ENCODE measurements at places on chromosomes 3 and 15.

- DNase-seq: no peak
Measured at GRCh38 chr3:124697302-124697701, 33.0 kb upstream of the UMPS start.

DNA sequence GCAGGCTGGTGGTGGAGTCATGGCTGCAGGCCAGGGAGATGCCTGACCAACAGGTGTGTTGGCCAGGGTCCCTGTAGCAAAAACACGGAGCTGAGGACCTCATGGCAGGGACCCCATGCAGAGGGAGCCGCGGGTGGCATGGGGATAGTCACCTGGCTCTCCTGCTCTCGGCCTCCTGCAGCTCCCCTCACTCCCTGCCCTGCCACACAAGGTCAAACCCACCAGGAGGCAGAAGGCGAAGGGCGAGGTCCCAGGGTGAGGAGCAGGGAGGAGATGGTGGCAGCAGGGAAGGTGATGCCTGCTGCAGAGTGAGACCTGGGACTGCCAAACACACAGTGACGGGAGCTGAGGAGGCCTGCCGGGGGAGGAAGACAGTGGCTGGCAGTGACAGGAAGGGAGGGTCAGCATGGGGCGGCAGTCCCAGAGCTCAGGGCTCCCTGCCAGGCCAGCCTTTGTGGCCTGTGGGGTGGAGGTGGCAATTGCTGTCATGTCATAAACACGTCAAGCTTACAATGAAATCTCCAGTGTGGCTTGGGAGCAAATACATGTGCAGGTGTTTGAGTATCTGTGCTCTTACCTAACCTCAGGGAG, 144.3 kb downstream of the TJP1 start:
- no peak for DNase-seq

DNA sequence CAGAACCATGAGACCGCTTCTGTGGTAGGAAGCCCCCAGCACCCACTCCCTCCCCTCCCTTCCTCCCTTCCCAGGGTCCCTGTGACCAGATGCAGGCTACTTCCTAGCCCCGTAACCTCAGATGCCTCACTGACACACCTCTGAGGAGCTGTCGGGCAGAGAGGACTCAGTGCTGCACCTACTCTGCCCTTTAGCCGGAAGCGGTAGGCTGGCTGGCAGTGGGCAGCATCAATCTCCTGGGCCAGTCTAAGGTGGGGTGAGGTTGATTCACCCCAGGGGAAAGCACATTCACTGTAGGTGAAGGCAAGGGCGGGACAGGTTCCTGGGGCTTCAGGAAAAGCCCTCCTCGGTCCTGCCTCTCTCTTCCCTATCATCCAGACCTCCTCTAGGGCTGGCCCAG, 19.1 kb downstream of the CSRNP1 start:
- no peak for DNase-seq

GRCh38 chr3:119019767-119020518, 14.7 kb downstream of the IGSF11 start:
- DNase-seq: no peak

DNA sequence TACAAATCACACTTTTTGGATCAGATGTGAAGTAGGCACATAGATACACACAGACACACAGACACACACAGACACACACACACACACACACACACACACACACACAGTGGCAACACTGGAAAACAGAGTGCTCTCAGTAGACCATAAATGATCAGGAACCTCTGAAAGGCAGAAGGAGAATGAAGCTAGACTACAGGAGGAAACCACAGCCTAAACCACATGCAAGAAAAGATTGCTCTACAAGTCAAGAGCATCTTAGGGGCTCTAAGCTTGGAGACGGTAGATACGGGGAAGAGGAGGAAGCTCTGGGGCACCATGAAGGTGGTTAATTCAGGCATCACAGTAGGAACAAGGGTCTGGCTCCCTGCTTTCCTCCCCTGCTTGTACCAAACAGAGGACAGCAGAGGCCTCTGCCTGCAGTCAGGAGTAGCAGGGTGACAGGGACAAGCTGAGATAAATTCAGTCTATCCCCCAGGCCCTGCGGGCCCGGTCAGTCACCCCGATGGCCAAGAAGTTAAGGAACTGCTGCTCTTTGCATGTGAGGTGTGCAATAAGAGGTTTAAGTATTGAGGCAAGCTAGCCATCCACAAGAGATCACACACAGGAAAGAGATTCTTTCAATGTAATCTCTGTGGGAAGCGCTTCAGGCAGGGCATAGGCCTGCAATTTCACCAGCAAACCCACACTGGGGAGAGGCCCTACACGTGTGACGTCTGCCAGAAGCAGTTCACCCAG, 23.5 kb upstream of the ARPIN start:
- DNase-seq: no peak

DNA sequence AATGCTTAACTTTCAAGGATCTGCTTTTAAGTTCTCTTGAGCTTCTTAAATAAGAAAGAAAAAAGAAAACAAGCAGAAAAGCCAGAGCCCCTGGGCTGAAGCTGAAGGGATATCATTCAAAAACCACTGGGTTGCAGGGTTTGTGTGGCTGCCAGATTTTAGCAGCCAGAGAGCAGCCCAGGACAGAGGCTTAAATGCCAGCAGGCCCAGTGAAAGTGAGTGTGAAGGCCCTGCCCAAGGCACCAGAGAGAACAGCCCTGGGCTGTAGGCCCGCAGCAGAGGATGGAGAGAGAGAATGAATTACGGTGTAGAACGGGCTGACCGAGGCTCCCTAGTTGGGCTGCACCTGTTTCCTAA, 106.3 kb upstream of the BOC start:
- DNase-seq: no peak

- no peak for DNase-seq
Measured at GRCh38 chr3:54966979-54967378, 39.1 kb upstream of the LRTM1 start.

- no peak for DNase-seq
Measured at GRCh38 chr3:97687734-97688133, 76.8 kb upstream of the ARL6 start.

- no peak for DNase-seq
Measured at GRCh38 chr3:126568776-126569342, 10.1 kb upstream of the C3orf22 start.

DNA sequence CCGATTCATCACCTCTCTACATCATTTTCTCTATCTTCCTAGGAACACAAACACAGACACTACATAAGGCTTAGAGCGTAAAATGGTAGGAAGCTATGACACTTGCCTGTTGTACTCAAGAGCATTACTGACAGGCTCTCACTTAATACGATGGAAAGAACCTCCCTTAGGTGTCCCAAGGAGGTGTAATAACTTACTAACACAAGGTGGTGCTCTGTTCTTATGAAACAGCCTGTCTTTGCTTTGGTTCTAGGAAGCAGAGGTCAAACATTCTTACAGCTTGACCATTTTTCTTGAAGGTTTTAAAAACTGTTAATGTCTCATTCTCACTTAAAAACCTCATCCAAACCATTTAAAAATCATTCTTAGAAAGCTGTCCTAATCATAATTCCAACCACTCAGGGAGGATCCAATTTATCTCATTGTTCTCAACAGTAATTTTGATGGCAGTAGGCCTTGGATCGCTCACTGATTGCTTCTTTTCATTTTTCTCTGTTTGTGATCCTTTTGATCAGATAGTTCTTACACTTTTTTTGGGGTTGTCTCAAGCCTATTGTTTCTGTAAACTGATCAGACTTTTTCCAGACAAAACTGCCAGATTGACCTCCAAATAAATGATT, 317.8 kb upstream of the AGTR1 start:
- DNase-seq: no peak

DNA sequence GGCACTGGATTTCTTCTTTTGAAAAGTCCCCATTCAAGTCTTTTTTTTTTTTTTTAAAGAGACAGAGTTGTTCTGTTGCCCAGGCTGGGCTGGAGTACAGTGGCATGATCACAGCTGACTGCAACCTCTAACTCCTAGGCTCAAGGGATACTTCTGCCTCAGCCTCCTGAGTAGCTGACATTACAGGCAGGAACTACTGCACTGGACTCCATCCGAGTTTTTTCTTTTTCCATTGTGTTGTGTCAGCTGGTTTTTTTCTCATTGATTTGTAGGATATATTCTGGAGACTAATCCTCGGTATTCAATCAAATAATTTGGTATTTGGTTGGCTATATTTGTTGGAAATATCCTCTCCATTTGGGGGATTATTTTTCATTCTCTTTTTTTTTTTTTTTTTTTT, 11.8 kb downstream of the POLR2M start:
- DNase-seq: no peak

GRCh38 chr3:114566162-114566755, 272.4 kb downstream of the TIGIT start:
- DNase-seq: no peak

DNA sequence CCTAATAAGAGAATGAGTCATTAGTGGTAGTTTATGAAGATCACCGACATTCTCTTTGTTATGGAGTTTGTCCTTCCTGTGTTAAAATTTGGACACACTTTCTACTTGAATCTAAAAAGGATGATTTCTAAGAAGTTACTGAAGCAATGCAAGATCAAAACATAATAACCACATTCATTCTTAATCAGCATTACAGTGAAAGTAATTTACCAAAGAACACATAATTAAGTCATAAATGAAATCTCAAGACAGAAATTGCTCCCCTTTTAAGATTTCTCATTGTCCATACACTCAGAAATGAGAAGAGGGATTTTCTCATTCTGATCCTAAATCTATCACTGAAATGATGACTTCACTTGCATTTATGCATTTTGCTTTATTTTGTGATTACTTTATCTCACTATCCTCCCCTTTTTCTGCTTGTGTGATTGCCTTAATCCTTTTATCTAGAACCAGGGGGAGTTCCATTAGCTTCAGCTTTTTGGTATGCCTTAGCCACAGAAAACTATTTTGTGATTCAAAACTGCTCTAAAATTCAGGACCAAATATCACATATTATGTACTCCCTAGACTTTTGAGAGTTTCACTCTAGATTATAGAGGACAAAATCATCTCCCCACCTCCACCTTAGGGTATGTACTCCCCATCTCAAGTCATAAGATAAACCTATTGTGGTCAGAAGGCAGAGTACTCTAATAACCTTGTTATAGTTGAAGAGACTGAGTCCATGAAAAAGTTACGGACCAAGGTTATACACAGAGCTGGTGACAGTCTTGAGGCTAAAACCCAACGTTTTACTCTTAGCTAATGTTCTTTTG, 817.6 kb upstream of the CFAP20DC start:
- no peak for DNase-seq

GRCh38 chr3:166243511-166243910, 406.3 kb upstream of the BCHE start:
- no peak for DNase-seq

- no peak for DNase-seq
Measured at GRCh38 chr3:133475245-133476010, 75.6 kb downstream of the BFSP2 start.

DNA sequence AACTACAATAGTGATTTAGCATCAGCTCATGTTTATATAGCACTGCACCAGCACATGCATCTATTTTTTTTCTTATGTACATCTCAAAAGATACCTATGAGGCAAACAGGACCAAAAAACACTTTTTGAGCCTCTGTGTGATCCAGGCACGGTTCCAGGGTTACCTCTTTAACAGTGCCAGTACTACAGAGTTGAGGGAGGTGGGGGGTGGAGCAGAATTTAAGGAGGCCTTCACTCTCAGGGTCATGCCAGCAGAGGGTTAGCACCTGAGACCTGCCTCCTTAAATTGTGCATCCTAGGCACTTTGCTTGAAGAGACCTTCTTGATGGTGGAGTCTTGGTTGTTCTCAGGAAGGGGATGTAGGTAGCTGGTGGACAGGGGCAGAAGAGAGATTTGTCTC, 150.3 kb upstream of the TBL1XR1 start:
- no peak for DNase-seq

- no peak for DNase-seq
Measured at GRCh38 chr15:28085489-28086174, 13.5 kb downstream of the OCA2 start.

DNA sequence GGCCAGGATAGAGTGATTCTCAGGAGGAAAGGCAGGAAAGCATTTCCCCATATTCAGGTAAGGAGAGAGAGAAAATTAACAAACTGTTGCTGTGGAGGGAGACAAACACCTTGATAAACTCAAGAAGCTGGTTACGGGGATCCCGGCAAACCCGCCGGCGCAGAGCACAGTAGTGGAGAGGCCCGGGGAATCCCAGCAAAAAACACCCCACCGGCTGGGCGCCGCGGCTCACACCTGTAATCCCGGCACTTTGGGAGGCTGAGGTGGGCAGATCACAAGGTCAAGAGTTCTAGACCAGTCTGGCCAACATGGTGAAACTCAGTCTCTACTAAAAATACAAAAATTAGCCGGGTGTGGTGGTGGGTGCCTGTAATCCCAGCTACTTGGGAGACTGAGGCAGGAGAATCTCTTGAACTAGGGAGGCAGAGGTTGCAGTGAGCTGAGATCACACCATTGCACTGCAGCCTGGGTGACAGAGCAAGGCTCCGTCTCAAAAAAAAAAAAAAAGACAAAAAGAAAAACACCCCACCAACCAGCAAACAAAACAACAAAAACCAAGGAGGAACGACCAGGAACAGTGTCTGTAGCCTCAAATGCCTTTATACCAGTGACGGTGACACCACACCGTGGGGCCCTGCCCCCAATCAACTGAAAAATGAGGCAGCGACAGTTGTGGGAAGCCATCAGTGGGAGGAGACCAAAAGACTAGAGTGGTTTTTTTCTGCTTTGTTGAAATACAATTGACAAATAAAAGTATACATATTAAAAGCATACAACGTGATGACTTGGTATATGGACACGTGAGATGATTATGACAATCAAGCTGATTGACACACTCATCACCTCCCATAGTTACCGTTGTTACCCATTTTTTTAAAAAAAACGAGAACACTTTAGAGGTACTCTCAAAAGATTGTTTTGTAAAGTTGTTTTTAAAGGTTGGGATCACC, 40.2 kb upstream of the IDH2 start:
- DNase-seq: peak; percentile 40

DNA sequence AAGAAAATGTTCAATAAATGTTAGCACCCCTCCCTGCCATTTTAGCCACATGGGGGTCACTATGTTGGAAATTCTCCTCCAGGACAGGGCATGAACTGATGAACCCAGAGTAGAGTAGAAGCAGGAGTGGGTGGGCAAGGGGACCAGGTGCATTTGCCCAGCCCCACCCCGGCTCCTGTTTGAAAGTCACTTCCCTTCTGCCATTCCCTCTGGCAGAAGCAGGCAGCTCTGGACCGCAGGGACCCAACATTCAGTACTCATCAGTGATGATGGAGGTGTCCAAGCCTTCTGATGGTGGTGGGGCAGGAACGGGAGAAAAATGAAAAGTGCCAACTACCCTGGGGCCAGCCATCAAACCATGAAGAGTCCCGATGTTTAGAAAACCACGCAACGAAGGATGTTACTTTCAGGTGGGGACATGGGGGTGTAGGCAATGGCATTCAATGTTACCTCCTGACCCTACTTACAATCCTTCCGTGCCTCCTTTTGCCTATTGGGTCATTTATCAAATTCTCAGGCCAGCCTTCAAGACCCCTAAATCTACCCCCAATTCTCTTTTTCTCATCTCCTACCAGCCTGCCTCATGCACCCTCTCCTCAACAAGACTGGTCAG, 17.2 kb downstream of the UBAP1L start:
- peak; percentile 37 for DNase-seq

Data from activated naive CD4-positive, alpha-beta T cell treated with anti-CD3 and anti-CD28 coated beads, Interleukin-2, amount 50 U/mL, for 72 hours (primary cell).